ENCODE measurements at places on chromosomes 3 and 15.

DNA sequence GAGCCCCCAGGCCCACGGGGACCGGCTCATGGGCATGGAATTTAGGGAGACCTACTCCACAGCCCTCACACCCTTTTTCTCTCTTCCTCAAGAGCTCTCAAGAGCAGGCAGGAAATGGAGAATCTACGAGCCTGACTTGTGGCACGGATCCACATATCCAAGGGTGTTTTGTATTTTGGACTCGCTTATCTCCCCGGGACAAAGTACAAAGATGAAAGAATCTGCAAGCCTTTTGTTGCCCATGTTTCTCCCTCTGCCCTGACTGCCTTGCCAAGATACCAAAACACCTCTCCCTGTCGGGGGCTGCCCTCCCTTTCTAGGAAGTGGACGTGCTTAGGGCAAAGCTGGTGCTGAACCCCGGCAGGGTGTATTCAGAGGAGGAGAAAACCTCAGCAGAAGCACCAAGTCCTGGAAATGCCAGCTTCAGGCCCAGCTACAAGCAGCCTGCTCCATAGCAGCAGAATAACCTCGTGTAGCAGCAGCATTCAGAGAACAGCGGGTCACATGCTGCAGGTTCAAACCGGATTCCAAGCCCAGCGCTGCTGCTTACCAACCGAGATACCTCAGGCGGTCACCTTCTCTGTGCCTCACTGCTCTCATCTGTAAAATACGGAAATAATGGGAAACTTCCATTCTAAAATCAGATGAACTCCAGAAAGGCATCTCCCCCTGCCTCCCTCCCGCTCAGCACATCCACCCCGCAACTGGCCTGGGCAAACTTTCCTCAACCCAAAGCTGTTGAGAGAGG lies 35.2 kb downstream of the DNASE1L3 start:
- no peak for DNase-seq

DNA sequence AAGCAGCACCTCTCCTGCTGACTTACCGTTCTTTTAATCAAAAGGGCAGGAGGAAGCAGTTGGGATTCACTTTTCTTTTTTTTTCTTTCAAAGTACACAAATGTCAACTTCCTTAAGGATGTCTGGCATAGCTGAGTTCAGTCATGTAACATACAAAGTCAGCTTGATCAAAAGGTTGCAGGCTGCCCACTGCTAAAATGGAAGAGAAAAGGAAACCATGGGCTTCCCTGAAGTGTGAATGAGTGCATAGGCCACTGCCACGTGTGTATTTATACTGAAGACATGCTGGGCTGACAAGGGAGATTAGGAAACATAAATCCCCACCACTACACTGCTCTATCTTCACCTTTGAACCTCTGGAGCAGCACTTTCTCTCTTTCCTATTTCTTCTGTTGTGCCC lies 312.5 kb downstream of the TIGIT start:
- no peak for DNase-seq

GRCh38 chr3:120203016-120203415 lies 82.0 kb downstream of the GPR156 start:
- DNase-seq: peak; percentile 25

GRCh38 chr15:74399511-74400312 lies 32.3 kb upstream of the CYP11A1 start:
- DNase-seq: no peak

- DNase-seq: no peak
Measured at GRCh38 chr3:87501076-87501475, 224.7 kb upstream of the POU1F1 start.

DNA sequence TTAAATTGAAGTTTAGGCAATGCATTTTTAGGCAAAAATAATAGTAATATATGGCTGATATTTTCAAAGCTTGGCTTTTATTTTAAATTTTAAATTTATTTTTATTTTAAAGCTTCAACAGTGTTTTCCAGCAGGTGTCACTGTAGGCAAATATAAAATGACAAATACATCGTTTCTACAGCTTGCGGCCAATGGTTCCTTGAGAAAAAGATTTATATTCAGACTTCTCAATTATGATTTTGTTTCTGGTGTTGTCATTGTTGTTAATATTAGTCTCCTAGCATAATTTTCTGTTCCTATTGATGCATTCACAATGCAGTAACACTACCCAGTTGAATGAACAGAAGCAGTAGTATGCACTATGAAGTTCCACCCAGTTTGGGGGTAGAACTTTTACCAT lies 220.7 kb upstream of the DNAJC19 start:
- DNase-seq: no peak

DNA sequence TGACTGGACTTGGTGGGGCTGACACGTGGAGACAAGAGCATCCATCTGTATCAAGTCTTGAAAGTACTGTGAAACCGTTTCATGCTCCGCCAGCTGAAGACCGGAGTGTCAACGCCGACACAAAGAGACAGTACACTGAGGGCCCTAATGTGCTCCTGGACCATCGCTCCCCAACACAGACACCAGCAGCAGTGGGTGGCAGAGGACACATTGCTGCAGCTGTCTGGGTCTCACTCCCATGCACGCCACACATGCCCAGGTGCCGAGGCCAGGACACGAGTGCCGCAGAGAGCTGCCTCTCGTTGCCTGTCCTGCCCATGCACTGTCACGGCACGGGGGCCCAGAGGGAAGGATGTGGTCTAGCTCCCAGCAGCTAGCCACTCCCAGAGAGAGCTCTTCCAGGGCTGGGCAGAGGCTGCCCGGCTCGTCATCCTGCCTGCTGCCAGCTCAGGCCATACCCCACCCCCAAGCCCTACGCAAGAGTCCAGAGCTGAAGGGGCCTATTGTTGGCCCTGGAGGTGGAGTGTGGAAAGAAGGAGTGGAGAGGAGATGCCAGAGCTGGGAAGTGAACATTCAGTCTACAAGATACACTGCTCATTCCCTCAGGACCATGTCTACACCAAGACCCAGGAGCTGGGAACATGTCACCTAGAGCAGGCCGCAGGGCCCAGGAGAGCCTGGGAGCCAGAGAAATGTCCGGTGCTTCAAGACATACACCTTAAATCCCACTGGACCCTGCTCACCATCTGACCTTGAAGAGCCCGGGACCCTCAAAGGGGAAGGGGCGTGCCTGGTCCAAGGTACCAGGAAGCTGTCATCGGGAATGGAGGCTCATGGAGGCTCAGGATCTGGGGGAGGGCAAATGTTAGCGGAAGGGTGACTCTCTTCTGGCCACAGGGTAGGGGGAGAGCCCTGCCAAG lies 7.7 kb downstream of the TNK2 start:
- no peak for DNase-seq

- DNase-seq: no peak
Measured at GRCh38 chr3:16842272-16843270, 42.2 kb upstream of the PLCL2 start.

GRCh38 chr15:57559875-57560274 lies 31.8 kb upstream of the MYZAP start:
- no peak for DNase-seq

GRCh38 chr3:86175051-86175536 lies 815.9 kb downstream of the VGLL3 start:
- no peak for DNase-seq

DNA sequence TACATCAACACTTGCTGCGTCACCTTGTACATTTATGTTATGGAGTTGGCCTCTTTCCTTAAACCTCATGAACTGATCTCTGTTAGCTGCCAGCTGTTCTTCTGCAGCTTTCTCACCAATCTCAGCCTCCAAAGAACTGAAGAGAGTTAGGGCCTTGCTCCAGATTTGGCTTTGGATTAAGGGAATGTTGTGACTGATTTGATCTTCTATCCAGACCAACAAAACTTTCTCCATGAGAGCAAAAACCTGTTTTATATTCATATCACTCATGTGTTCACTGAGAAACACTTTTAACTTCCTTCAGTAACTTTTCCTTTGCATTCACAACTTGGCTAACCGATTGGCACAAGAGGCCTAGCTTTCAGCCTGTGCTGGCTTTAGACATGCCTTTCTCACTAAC lies 1156.0 kb upstream of the CADM2 start:
- DNase-seq: no peak

Measured in kidney epithelial cell (primary cell).